RPMI7951 (cell line): ENCODE measurements at places on chromosomes 2 and 18.

DNA sequence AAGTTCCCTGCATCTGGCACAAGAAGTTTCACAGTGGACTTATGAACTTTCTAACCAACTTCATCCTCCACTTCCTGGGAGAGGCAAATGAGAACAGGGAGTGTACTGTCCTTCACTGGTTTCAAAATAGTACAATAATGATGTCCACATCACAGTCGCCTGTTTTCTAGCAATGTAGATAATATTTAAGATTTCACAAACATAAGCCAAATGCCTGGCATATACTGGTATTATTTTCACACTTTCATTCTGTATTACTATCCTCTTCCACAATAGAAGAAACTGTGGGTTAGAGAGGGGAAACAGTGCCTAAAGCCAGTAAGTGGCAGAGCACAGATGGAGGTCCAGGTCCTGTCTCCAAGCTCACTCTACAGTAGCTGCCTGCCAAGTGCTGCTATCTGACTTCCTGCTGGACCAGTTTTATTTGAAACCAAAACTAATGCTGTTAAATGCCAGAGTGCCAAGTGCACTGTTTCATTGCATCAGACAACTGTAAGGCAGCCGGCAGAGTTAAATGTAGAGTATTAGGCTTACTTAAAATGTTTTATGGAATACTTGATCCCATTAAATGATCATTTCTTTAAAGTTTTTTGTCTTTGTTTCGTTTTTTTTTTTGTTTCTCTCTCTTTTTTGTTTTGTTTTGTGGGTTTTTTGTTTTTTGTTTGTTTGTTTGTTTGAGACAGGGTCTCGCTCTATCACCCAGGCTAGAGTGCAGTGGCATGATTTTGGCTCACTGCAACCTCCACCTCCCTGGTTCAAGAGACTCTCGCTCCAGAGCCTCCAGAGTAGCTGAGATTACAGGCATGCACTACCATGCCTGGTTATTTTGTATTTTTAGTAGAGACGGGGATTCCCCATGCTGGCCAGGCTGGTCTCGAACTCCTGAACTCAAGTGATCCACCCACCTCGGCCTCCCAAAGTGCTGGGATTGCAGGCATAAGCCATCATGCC lies 15.1 kb downstream of the COBLL1 start:
- DNase-seq, result peak; percentile 18

- DNase-seq, result no peak
Observed at GRCh38 chr2:203905656-203906055, 30.9 kb upstream of the ICOS start.

GRCh38 chr2:58466804-58467203 lies 225.7 kb upstream of the FANCL start:
- no peak for DNase-seq

DNA sequence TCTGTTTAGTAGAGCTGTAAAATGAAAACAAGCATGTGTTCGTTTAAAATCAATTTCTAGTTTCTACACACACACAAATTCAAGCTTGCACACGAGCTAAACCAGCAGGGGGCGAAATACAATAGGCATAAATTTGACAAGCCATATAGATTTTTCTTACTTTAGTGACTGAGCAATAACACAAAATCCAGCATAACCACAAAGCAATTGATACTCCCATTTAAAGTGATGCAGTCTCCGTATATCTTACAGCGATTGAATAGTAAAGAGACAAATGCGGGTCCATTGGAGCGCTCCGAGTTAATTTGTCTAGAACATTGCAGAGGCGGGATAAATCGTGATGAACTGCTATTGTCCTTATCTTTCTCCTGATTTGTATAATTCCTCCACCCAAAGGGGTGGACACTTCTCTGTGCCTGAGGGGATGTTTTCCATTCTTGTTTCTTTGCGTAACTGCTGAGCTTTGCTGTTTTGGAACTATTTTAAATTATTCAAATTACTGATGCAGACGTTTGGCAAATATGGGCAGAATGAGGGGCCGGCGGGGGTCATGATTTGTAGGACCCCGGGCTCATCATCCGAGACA lies 1.2 kb upstream of the AFTPH start:
- DNase-seq, result peak; percentile 81

DNA sequence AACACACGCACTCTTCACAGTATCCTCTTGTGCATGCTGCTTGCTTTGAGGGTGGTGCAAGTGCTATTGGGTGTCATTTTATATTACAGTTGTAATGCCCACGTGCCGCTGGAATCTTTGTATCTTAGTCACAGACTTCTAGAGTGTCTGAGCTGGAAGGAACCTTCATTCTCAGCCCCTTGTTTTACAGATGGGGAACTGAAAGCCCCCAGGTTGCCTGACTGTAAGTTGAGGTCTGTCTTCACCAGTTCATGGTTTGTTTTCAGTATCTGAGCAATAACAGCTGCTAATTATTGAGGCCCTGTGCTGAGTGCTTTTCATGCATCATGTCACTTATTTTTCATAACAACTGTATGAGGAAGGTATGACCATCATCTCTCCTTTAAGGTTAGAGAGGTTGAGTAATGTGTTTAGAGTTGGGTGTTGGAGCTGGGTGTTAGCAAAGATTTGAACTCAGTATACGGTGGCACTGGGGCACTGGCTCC lies 77.0 kb downstream of the PRKCE start:
- DNase-seq, result no peak

DNA sequence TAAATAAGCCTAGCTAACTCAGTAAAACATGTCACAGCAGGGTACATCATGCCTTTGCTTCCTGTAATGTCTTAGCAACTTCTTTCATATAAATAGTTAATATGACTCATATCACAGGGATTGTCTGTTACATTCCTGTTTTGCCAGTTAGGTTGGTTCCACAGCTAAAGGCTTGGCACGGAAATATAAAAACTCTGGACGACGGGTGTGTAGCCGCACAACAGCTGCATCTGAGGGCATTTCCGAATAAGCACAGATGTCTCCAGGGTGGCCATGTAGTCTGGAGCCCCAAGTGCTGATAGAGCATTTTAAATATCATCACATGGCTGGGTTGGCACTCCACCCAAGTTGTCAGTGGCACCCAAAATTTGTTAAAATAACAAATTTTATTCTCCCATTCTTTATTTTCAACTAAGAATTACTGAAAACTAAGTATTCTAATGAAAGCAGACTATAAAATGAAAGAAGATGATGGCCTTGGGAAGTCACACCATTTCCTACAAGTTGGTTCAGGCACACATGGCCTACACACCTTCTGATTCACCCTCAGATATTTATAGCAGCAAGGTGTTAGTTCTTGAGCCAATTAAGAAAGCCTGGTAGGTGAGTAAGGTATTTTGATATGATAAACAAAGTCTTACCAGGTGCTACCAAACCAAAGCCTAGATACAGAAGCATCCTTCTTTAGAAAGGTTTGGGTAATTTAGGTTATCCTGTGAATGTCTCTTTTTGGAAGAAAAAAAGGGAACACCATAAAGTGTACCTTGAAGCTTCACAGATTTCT lies 61.8 kb upstream of the STK17B start:
- DNase-seq, result peak; percentile 99

- no peak for DNase-seq
Observed at GRCh38 chr2:196725218-196725617, 74.3 kb downstream of the GTF3C3 start.

GRCh38 chr2:16187482-16187817 lies 247.1 kb downstream of the MYCN start:
- DNase-seq, result no peak

GRCh38 chr2:18077231-18077630 lies 198.8 kb downstream of the KCNS3 start:
- DNase-seq, result peak; percentile 49

DNA sequence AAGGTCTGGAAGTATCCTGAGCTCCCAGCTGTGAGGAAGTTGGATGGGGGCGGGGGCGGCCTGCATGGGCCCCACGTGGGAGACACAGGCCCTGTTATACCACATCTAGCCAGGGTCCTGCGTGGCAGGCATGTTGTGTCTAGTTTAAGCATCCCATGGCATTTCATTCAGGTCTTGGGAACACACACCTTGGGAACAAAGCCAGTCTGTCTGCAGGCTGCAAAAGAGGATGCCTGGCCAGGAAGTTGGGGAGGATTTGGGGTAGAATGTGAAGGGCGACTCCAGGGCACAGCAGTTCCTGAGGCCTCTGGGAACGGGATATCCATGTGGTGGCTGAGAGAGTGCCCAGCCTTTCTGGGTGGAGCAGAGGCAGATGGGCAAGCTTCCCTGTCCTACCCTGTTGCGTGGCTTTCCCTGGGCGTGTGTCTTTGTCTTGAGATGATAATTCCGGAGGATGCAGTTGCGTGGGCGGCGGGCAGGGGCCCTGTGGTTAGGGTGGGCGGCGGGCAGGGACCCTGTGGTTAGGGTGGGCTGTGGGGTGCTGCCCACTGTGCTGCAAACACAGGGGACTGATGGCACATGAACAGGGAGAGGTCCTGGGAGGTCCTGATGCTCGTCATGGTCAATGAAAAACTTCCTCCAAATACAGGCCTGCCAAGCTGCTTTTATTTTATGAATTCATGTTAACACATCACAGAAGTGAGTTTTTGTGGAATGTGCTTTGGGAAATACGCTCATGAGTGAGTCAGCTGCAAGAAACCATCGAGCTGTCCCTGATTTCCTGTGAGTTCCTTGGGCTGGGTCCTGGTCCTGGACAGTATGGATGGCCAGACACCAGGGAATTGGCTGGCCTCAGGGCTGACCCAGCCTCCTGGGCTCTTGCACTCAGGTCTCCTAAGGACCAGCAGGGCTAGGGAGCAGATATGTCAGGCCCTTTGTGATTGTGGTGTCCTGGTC lies 90.0 kb upstream of the HS6ST1 start:
- DNase-seq, result peak; percentile 48

DNA sequence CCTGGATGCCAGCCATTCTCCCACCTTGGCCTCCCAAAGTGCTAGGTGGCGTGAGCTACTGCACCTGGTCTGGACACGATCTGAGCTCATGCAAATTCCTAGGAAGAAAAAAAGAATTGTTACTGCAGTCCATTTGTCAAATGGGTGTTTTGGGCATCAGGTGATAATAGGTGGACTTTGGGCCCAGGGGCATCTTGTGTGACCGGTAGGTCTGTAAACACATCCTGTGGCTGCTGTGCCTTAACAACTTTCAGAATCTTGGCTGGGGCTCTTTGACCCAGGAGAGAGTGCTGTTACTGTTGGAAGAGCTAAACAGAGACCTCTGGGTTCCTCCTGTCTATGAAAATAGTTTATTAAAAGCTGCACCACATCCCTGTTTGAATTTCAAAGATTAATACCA lies 34.9 kb upstream of the TFCP2L1 start:
- no peak for DNase-seq

GRCh38 chr2:178514664-178515063 lies 34.4 kb downstream of the PLEKHA3 start:
- peak; percentile 92 for DNase-seq

GRCh38 chr2:207239754-207240494 lies 74.2 kb upstream of the KLF7 start:
- peak; percentile 39 for DNase-seq

DNA sequence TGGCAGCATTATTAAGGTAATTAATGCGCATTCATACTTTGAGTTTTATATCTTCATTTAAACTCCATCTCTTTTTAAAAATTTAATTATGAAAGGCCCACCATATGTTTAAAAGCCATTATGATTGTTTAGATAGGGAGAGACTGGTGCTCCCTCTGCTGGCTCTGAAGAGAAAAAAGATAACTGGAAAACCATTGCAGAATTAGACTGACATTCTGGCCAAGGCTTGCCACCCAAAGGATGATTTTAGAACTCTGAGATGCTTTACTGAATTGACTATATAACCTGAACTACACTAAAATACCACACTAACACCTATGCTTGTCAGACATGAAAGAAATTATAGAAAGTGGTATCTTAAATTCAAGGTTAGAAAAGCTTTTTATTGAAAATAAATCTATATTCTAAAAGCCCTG lies 127.6 kb upstream of the SPOPL start:
- peak; percentile 38 for DNase-seq

GRCh38 chr2:234633581-234634230 lies 136.8 kb upstream of the ARL4C start:
- no peak for DNase-seq

DNA sequence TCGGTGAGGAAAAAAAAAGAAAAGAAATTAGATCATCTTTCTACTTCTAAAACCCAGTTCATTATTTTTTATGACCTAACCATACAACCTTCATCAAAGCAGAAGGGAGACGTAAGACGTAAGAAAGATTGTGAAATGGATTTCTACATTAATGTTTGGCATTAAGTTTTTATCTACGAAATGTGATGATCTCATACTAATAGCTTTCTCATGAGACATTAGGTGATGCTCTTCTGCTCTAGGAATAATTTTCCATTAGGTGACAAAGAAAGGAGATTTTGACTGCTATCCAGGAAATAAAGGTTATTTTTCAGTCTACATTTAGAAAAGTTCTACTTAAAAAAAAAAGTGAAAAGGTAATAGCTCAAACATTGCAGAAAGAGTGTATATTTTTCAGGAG lies 748.6 kb downstream of the ERBB4 start:
- DNase-seq, result no peak

DNA sequence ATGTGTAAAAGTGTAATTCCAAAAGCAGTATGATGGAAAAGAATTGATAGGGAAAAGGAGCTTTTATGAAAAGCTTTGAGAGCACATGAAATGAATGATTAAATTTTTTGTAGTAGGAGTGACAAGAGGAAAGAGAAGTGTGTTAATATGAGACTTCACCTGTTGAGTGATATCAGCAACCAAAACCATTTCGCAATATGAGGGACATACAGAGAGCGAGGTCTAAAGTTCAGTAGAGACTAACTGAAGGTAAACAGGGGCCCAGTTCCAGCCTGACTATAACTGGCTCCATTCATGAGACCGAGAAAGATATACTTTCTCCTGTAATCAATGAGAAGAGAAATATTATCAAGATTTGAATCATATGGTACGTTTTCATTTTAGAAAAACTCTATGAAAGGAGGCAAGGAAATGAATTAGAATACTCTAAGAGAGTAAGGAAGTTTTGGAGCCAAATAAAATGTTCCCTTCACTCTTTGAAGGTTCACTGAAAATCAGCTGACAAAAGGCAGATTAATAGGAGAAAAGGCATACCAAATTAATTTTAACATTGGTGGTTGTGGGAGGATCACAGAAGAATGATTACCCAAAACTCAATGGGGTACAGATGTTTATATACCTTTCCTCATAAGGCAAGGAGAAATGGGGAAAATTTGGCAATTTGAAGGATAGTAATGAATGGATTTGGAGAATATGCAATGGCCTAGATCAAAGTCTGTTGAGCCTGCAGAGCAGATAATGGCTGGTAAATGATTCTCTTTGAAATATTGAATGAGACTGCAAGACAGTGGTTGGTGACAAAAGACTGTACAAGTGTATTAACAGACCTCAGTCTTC lies 932.2 kb downstream of the TDRD15 start:
- no peak for DNase-seq
